Astrocyte (in vitro differentiated cells and primary cell): ENCODE measurements at places on chromosomes 6 and 20. TPM values are rescaled to one million over a fixed set of nuclear protein-coding genes. Genes with fewer than 3 reads are reported as not detected.

EDN1 gene
- total RNA-seq: 54.8 and 64.4 TPM in 2 replicates

PRSS16 gene
- total RNA-seq: 2.0 and 2.3 TPM in 2 replicates

WFDC12 gene
- not detected in 2 replicates for total RNA-seq

MATN4 gene
- total RNA-seq: 0.19 and 0.20 TPM in 2 replicates

DNA sequence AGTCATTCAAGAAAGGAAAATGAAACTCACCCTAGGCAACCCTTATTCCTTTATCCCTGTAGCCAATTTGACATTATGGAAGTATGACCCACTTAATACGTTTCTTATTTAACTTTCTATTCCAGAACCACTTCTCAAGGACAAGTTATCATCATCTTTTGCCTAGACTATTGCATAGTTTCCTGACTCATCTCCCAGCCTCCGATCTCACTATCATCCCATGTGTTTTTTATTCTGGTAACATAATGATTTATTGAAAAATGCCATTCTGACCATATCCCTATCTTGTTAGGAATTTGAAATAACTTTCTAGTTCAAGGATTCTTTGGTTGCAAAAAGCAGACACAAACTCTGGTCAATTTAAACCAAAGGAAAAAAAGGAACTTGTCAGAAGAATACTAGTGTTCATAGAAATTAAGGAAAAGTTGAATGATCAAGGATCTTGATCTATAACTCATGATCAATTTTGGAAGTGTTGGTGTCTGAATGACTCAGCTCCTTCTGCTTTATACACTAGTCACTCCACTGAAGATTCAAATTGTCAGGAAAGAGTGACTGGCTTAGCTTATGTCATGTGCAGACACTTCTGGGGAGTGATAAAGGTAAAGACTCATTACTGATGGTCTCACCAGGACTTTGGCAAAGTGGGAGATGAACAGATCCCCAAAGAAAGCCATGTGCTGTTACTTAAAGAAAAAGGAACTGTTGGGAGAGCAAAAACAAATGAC is 8.5 kb upstream of the TINAG start:
- peak; percentile 36 for DNase-seq
- H3K27ac ChIP-seq: no peak overlapping the region
- no peaks in the 10 kb centered on the region for H3K4me1 ChIP-seq
- H3K27me3 ChIP-seq: no peaks in the 10 kb centered on the region
- H3K36me3 ChIP-seq: no peaks in the 10 kb centered on the region

DNA sequence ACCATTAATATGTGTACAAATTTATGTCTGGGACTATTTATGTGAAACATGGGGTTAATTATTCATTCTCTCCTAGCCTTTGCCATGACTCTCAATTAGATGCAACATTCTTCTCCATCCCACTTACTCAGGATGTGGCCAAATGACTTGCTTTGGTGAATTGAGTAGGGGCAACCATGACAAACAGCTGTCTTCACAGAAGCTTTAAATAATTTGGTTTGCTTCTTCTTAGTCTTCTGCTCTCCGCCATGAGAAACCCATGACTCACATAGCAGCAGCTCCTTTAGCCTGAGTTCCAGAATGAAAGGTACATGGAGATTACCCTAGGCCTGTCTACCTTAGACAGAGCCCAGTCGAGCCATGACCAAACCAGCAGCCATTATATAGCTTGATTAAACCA is 74.7 kb downstream of the FRK start:
- H3K4me1 ChIP-seq: no peaks in the 10 kb centered on the region
- H3K4me3 ChIP-seq: no peak overlapping the region
- no peaks in the 10 kb centered on the region for H3K36me3 ChIP-seq
- H3K27ac ChIP-seq: no peak overlapping the region

DNA sequence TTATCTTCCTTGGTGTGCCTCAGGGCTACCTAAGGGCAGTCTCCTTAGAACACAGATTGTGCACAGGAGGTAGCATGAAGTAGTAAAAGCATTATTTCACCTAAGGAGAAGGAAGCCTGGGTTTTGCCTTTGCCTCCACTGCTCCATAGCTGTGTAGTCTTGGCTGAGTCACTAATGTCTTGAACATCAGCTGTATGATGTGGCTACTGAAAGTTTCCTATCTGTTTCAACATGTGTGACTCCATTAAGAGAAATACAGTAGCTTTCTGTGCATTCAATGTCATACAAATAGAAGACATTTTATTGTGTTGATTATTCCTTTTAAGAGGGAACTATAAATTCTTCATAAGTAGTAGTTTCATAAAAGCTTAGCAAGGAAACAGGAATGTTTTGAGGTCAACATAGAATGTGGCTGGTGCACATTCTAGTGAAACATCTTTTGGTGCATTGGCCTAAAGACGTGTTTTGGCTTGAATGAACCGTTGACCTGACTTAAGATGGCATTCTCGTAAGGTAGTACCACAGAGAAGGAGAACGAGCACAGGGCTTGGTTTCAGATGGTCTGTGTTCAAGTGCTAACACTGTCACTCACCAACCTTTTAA is 70.6 kb downstream of the CTNNBL1 start:
- H3K4me3 ChIP-seq: no peak overlapping the region
- no peaks in the 10 kb centered on the region for H3K4me1 ChIP-seq
- H3K27ac ChIP-seq: no peak overlapping the region
- DNase-seq: no peak
- H3K27me3 ChIP-seq: no peaks in the 10 kb centered on the region

DNA sequence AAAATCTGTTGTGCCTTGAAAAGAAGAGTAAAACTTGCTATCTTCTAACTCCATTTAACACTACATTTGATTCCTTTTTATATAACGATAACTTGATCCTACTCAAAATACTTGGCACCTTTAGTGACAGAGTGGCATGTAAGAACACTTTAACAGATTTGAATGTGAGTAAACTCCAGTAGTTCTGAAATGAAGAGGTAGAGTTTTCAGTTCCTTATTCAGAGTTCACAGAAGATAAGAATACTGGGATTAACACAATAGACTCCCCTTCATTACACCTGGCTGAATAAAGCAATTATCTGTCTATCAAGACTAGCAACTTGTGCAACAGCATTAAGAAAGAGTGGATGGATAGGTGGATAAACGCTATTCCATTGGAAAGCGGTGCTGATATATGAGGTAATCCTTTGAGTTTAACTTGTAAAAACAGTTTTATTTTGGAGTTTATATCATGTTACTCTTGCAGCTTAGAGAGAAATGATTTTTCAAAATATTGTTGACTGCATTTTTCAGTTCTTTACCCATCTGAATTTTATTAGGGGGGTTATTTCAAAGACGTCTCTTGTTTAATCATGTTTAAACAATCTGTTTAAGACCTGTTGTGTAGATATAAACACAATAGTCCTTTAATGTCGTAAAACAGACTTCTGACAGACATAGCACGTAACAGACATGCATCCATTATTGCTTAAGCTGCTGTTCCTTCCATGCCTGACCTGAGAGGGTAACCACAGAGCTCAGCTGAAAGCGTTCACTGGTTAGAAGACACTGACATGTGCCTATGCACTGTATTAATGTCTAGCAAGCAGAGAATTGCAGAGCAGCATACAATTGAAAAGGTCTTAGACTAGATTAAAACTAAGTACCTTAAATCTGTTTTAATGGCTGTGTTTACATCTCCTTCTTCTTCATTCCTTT is 102.4 kb upstream of the SUPT3H start:
- H3K4me3 ChIP-seq: no peak overlapping the region
- H3K27me3 ChIP-seq: no peaks in the 10 kb centered on the region
- H3K36me3 ChIP-seq: no peaks in the 10 kb centered on the region
- peak overlapping the region; percentile 20 for H3K27ac ChIP-seq

DNA sequence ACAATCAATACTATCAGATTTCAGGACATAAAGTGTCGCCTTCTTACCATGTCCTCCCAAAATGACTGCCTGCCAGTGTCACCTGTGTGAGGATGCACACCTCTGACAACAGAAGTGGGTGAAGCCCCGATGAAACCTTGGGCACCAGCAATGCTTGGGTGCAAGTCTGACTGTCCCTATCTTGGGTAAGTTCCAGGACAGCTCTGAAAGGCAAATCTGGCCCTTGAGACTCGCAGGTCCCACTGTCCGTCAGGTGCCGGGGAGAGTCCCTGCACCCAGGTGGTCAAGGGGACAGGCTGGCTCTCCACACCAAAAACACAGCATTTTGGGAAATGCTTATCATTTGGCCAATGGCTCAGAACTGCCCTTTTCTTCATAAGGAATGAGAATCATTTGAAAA is 43.3 kb downstream of the EZR start:
- H3K36me3 ChIP-seq: peaks cover 40% of the 10 kb centered on the region
- H3K4me1 ChIP-seq: peaks cover 7% of the 10 kb centered on the region
- H3K4me3 ChIP-seq: no peak overlapping the region
- no peak for DNase-seq
- no peaks in the 10 kb centered on the region for H3K27me3 ChIP-seq

DNA sequence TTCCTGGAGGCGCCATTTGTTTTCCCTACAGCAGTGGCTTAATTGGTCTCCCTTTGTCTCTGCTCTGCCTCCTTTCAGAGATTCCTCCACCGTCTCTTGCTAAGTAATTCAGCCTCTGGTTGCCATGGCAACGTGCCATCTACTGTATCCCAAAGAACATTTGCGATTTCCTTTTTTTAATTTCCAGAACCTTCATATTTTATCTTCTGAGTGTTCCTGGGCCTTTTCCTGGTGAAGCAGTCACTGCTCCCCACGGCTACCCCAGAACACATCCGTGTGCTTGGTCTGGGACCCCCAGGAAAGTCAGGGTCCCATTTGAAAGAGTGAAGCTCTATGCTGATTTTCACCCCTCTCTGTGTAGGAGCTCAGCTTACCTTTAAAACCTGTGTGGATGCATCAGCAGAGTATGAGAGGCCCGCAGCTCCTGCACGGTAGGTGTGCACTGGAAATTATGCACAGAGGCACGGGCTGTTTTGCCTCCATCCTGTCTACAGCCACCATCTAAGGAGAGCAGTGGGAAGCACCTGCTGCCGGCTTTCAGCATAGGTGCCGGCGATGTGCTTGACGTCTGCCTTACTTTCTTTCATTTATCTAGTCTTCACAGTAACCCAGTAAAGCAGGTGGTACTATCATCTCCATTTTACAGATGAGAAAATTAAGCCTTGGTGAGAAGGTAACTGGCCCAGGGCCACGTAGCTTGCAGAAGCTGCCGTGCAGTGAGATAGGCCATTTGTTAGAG is 122.8 kb downstream of the SYCP2 start:
- no peaks in the 10 kb centered on the region for H3K36me3 ChIP-seq
- no peak overlapping the region for H3K4me3 ChIP-seq

GRCh38 chr6:157298216-157298724 is 25.0 kb downstream of the TMEM242 start:
- H3K27me3 ChIP-seq: no peaks in the 10 kb centered on the region
- no peaks in the 10 kb centered on the region for H3K4me1 ChIP-seq
- no peak for DNase-seq
- no peak overlapping the region for H3K4me3 ChIP-seq
- no peak overlapping the region for H3K27ac ChIP-seq

DNA sequence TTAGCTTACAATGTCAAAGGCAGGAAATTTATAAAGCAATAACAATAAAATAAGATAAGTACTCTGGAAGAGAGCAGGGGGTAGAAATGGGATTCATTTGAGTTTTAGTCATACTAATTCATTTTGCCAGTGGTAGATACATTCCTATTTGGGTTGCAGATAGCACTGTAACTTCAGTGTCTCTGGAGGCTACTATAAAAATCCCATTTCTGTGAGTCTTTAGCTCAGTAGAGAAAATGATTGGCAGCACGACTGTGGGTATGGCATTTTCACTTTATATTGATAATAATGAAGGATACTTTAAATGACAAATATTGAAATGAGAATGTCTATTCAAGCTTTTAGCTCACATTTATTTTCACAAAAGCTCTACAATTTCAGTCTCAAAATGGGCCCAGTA is 93.6 kb downstream of the FHL5 start:
- no peak overlapping the region for H3K4me3 ChIP-seq
- no peaks in the 10 kb centered on the region for H3K36me3 ChIP-seq
- DNase-seq: no peak
- H3K27me3 ChIP-seq: no peaks in the 10 kb centered on the region

DNA sequence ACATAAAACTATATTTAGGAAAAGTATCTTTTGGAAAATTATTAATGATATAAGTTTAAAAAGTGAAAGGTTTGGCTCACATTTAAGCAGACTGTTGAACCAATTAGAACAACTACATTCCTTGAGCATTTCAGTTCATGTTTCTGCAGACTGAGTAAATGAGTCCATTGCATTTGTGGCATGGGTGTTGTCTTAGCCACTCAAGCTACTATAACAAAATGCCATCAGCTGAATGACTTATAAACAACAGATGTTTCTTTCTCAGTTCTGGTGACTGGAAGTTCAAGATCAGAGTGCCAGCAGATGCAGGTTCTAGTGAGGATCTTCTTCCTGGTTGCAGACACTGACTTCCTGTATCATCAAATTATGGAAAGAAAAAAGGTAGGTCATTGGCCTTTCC is 67.1 kb upstream of the SLC2A12 start:
- no peaks in the 10 kb centered on the region for H3K36me3 ChIP-seq
- no peak overlapping the region for H3K4me3 ChIP-seq
- no peak overlapping the region for H3K27ac ChIP-seq
- peaks cover 4% of the 10 kb centered on the region for H3K4me1 ChIP-seq
- H3K27me3 ChIP-seq: no peaks in the 10 kb centered on the region
- DNase-seq: no peak

- H3K36me3 ChIP-seq: no peaks in the 10 kb centered on the region
- no peaks in the 10 kb centered on the region for H3K27me3 ChIP-seq
- H3K27ac ChIP-seq: no peak overlapping the region
- DNase-seq: no peak
These were observed 1.1 kb upstream of the DCBLD1 start for GRCh38 chr6:117481278-117481925.

DNA sequence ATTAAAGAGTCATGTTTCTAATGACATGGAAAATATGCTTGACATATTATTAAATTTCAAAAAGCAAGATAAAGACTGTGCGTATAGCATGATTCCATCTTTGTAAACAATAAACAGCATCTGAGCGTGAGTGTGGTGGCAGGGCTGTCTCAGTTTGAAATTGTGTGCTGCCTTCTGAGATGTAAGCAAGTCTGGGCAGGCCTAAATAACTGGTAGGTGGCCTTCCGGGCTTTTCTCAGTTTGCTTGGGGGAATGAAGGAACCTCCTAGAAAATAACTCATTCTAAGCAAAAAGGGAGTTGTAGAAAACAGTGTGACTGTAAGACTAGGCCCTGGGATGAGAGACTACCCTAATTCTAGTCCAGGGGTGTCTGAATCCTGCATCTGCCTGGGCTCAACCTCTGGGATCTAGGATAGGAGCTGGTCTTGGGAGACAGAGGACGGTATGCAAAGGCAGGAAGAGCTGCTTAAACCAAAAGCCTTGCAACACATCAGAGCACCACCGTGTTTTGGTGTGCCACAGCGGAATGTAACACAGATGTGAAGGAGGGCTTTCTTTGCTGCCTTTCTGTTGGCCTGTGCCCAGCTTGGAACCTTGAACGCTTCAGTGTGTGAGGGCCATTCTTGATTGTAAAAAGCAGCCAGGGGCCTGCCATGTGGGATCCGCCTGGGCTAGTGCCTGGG is 63.5 kb upstream of the L3MBTL3 start:
- H3K4me3 ChIP-seq: no peak overlapping the region
- no peaks in the 10 kb centered on the region for H3K36me3 ChIP-seq
- H3K4me1 ChIP-seq: no peaks in the 10 kb centered on the region
- no peaks in the 10 kb centered on the region for H3K27me3 ChIP-seq
- H3K27ac ChIP-seq: no peak overlapping the region

- H3K4me1 ChIP-seq: no peaks in the 10 kb centered on the region
- H3K27me3 ChIP-seq: peaks cover 73% of the 10 kb centered on the region
- H3K36me3 ChIP-seq: no peaks in the 10 kb centered on the region
- DNase-seq: no peak
These were observed 6.3 kb downstream of the PPP1R14C start for GRCh38 chr6:150149146-150149545.

- H3K4me1 ChIP-seq: no peaks in the 10 kb centered on the region
- no peaks in the 10 kb centered on the region for H3K27me3 ChIP-seq
- no peak overlapping the region for H3K27ac ChIP-seq
- H3K4me3 ChIP-seq: no peak overlapping the region
- H3K36me3 ChIP-seq: peaks cover 18% of the 10 kb centered on the region
These were observed 12.8 kb downstream of the NPEPL1 start for GRCh38 chr20:58705208-58705926.
